Uterus (tissue), 4 donors: ENCODE measurements at places on chromosomes 6 and 20. TPM values are rescaled to one million over a fixed set of nuclear protein-coding genes. Genes with fewer than 3 reads are reported as not detected.

Gene TOX2
- total RNA-seq = 4.8 TPM

Gene TPD52L1
- 77.6 TPM for total RNA-seq

Gene MMP24
- 0.51 TPM for total RNA-seq

Gene ZC2HC1B
- not detected for total RNA-seq

Gene CLVS2
- under 0.01 TPM for total RNA-seq

Gene KIAA0408
- 8.2 TPM for total RNA-seq

Gene SLC22A16
- total RNA-seq = 2.9 TPM

Gene SYCP2
- total RNA-seq = 22.5 TPM

Gene HMGN3
- total RNA-seq = 64.2 TPM

DNA sequence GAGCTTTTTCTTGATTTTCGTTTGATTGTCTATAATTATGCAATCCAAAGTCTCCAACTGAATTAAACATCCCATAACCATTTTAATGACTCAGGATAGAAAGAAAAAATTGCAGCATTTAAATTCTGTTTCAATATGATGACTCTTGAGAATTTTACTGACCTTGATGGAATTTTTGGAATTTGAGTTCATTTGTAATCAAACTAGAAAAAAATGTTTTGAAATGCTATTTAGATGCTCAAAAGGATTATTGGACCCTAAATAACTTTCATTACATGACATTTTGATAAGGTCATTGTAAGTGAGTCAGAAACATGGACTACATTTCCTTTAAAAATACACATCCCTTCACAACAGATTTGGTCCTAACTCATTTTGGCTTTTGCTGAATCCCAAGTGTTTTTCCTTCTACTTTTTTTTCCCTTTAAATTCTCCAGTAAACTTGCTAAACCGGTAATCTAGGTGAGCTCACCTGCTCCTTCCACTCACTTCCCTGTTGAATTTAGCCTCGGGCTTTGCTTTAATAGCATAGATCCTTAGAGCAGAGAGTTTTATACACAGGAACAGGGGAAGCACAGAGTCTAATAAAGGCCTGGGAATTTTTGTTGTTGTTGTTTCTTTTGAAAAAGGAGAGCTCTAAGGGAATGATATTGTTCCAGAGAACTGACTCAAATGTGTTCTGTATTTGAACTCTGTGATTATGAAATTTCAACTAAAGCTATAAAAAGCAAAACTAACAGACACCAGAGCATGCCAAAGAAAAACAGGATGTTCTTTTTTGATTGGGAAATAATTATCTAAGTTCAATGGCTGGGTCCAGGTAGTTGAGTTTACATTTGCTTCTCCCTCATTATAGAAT lies 1088.2 kb upstream of the CITED2 start:
- no peak overlapping the region for H3K4me3 ChIP-seq
- no peaks in the 10 kb centered on the region for H3K27me3 ChIP-seq
- H3K4me1 ChIP-seq = peaks cover 2% of the 10 kb centered on the region
- no peak for DNase-seq

- peak within 1 kb of the TSS; percentile 26 for H3K4me3 ChIP-seq
- DNase-seq = no peak
- H3K36me3 ChIP-seq = no peaks in the 10 kb centered on the region
- H3K4me1 ChIP-seq = no peaks in the 10 kb centered on the region
Observed at GRCh38 chr6:116060572-116061283, at the start of gene FRK. Gene FRK, minus strand, starts transcription at chr6:116060891. Its CDS starts 580 bp downstream, at chr6:116060311.

DNA sequence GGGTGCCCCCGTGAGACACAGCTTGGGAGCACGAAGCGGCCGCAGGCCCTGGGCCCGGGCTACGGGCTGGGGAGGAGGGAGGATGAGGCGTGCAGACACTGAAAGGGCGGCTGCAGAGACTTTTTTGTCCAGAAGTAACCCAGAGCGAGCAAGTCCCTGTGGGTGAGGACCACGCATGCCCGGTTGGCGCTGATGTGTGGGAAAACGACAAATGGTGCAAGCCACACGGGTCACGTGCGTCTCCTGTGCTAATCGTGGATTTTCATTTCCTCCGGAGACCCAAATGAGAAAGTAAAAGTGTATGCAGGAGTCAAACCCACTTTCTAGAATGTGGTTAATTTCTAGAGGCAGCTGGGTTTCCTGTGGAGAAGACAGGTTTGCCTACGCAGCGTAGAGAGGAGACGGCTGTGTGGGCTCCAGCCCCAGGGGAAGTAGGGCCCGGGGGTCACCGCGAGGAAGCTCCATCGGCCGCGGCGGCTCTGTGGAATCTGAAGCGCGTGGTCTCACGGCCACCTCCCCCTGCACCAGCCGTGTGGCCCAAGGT lies 19.0 kb downstream of the DLL1 start:
- H3K4me1 ChIP-seq = peaks cover 6% of the 10 kb centered on the region
- no peak for DNase-seq
- no peaks in the 10 kb centered on the region for H3K36me3 ChIP-seq
- H3K27ac ChIP-seq = no peak overlapping the region

DNA sequence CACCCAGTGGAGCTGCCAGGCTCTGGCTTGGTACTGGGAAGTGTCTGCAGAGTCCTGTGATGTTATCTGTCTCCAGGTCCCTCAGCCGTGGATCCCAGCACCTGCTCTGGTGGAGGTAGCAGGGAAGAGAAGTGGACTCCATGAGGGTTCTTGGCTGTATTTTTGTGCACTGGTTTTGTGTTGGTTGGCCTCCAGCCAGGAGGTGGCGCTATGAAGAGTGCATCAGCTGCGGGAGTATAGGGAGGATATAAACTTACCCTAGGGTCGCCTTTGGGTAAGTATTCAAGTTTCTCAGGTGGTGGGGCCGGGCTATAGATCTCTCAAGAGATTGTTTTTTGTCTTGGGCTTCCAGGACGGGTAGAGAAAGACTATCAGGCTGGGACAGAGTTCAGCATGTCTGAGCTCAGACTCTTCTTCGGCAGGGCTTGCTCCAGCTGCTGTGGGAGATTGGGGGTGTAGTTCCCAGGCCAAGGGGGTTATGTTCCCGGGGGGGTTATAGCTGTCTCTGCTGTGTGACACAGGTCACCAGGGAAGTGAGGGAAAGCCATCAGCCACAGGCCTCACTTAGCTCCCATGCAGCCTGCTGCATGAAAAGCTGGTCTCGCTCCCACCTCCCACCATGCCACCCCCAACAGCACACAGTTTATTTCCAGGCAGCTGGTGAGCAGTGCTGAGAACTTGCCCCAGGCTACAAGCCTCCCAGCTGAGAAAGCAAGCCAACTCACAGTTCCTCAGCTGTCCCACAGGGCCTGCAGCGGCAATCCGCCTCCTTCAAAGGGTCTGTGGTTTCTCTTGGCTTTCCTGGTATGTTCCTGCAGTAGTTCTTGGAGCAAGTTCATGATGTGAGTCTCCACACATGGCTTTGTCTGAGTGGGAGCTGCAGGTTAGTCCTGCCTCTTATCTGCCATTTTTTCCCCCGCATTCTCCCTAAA lies 115.7 kb downstream of the AIG1 start:
- no peak for DNase-seq
- H3K4me1 ChIP-seq = no peaks in the 10 kb centered on the region
- H3K27me3 ChIP-seq = no peaks in the 10 kb centered on the region
- H3K36me3 ChIP-seq = no peaks in the 10 kb centered on the region
- no peak overlapping the region for H3K27ac ChIP-seq

GRCh38 chr6:157406661-157407060 lies 25.7 kb downstream of the ZDHHC14 start:
- H3K4me1 ChIP-seq = no peaks in the 10 kb centered on the region
- peak overlapping the region; percentile 50 for H3K27ac ChIP-seq
- H3K4me3 ChIP-seq = no peak overlapping the region
- no peaks in the 10 kb centered on the region for H3K36me3 ChIP-seq
- no peak for DNase-seq
- H3K27me3 ChIP-seq = no peaks in the 10 kb centered on the region

DNA sequence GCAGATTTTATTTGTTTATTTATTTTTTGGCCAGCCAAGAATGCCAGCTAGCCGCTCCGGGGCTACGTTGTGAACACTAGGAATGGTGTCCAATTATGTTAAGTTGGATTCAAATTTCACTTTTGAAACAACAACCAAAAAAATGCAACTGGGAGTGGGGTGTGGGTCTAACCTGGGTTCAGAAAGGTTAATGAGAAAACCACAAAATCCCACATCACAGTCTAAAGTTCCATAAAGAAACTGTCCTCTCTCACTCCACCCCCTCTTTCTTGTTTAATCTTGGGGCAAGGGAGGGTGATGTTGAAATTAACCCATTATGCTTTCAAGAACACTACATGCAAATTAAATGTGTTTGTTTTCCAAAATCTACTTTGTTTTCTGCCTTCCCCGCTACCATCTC lies 77.2 kb downstream of the LINC00237 start:
- H3K27ac ChIP-seq = no peak overlapping the region
- no peaks in the 10 kb centered on the region for H3K36me3 ChIP-seq
- no peaks in the 10 kb centered on the region for H3K4me1 ChIP-seq
- no peak overlapping the region for H3K4me3 ChIP-seq

- H3K27ac ChIP-seq = no peak overlapping the region
- no peak for DNase-seq
- no peaks in the 10 kb centered on the region for H3K4me1 ChIP-seq
- no peaks in the 10 kb centered on the region for H3K36me3 ChIP-seq
Observed at GRCh38 chr6:132236281-132236680, 165.0 kb downstream of the MOXD1 start.

- no peaks in the 10 kb centered on the region for H3K4me1 ChIP-seq
- no peak for DNase-seq
- no peaks in the 10 kb centered on the region for H3K36me3 ChIP-seq
Observed at GRCh38 chr6:140393665-140394540, 1019.5 kb upstream of the CITED2 start.

- no peak overlapping the region for H3K27ac ChIP-seq
- H3K4me3 ChIP-seq = no peak overlapping the region
- H3K27me3 ChIP-seq = no peaks in the 10 kb centered on the region
- peaks cover 3% of the 10 kb centered on the region for H3K4me1 ChIP-seq
- H3K36me3 ChIP-seq = no peaks in the 10 kb centered on the region
- no peak for DNase-seq
Observed at GRCh38 chr6:111724505-111724904, 118.8 kb upstream of the TRAF3IP2 start.

GRCh38 chr20:4985658-4986057 lies 15.7 kb downstream of the SLC23A2 start:
- H3K4me3 ChIP-seq = no peak overlapping the region
- H3K27me3 ChIP-seq = no peaks in the 10 kb centered on the region
- H3K4me1 ChIP-seq = no peaks in the 10 kb centered on the region
- no peak for DNase-seq

- no peak for DNase-seq
- no peak overlapping the region for H3K27ac ChIP-seq
- no peak overlapping the region for H3K4me3 ChIP-seq
Observed at GRCh38 chr6:867378-867777, 174.4 kb upstream of the EXOC2 start.

DNA sequence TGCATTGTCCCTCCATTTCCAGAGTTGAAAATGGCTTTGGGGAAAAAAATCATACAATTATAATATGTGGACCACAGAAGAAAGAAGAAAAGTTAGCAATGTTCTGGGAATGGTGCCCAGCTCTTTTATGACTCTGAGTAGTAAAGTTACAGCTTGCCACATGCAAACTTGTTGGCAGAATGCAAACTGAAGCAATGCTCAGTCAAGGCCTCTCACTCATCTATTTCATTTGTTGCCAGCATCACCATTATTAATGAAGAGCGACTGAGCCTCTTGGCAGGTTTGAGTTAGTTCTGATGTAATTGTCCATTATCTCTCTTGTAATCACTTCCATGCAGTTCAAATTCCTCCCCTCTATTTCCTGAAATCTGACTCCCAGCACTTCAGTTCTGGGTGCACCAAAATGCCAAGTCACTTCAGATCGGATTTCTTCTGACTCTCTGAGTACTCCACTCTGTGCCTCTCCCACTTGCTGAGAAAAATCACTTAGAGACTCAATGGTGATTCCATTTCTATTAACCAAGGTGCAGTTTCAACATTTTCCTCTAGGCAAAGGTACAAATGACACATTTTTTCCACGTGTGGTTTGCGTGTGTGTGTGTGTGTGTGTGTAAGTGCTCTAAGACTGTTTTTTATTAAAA lies 154.4 kb upstream of the STMND1 start:
- H3K4me1 ChIP-seq = peaks cover 3% of the 10 kb centered on the region
- DNase-seq = peak; percentile 52
- H3K36me3 ChIP-seq = no peaks in the 10 kb centered on the region
- H3K27ac ChIP-seq = peak overlapping the region; percentile 9
- no peak overlapping the region for H3K4me3 ChIP-seq
- no peaks in the 10 kb centered on the region for H3K27me3 ChIP-seq

- no peak overlapping the region for H3K4me3 ChIP-seq
- no peaks in the 10 kb centered on the region for H3K4me1 ChIP-seq
- no peak overlapping the region for H3K27ac ChIP-seq
- no peak for DNase-seq
- no peaks in the 10 kb centered on the region for H3K27me3 ChIP-seq
- H3K36me3 ChIP-seq = no peaks in the 10 kb centered on the region
Observed at GRCh38 chr20:19802492-19803158, 44.6 kb downstream of the RIN2 start.

GRCh38 chr20:8583566-8584043 lies 451.5 kb downstream of the PLCB1 start:
- H3K36me3 ChIP-seq = no peaks in the 10 kb centered on the region
- H3K4me3 ChIP-seq = no peak overlapping the region
- no peaks in the 10 kb centered on the region for H3K4me1 ChIP-seq
- no peak for DNase-seq
- no peak overlapping the region for H3K27ac ChIP-seq

- H3K27me3 ChIP-seq = no peaks in the 10 kb centered on the region
- no peak overlapping the region for H3K27ac ChIP-seq
- DNase-seq = no peak
- no peaks in the 10 kb centered on the region for H3K4me1 ChIP-seq
Observed at GRCh38 chr6:99490608-99491007, 24.6 kb downstream of the USP45 start.

GRCh38 chr6:143642403-143642802 lies 35.4 kb upstream of the PHACTR2 start:
- no peak overlapping the region for H3K27ac ChIP-seq
- DNase-seq = no peak
- no peaks in the 10 kb centered on the region for H3K4me1 ChIP-seq
- no peaks in the 10 kb centered on the region for H3K36me3 ChIP-seq
- H3K27me3 ChIP-seq = no peaks in the 10 kb centered on the region

DNA sequence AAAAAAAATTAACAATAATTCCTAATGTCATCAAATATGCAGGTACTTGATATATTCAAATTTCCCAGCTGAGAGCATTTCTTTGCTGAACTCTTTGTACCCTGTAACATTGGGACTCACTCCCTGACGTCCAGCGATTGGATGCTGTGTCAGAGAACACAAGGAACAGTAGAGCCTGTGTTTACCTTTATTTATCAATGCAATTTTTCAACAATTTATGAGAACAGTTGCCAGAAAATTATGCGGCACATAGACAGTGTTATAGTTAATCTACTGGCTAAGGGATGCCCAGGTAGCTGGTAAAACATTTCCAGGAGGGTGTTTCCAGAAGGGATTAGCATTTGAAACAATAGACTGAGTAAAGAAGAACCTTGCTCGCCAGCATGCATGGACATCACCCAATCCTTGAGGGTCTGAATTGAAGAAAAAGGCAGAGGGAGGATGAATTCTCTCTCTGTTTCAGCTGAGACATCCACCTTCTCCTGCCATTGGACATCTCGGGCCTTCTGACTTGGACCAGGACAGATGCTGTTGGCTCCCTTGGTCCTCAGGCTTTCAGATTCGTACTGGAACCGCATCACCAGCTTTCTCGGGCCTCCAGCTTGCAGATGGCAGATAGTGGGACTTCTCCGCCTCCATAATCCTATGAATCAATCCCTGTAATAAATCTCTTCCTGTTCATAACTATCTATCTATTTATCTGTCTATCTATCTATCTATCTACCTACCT lies 42.2 kb upstream of the NCOA3 start:
- H3K4me3 ChIP-seq = no peak overlapping the region
- no peaks in the 10 kb centered on the region for H3K36me3 ChIP-seq
- no peak overlapping the region for H3K27ac ChIP-seq

GRCh38 chr6:40599555-40599954 lies 12.4 kb upstream of the LRFN2 start:
- no peaks in the 10 kb centered on the region for H3K4me1 ChIP-seq
- H3K27ac ChIP-seq = no peak overlapping the region
- H3K36me3 ChIP-seq = no peaks in the 10 kb centered on the region
- no peak overlapping the region for H3K4me3 ChIP-seq
- no peak for DNase-seq
- H3K27me3 ChIP-seq = no peaks in the 10 kb centered on the region
